Ovary (tissue), 10 donors: ENCODE measurements at places on chromosomes 3 and 15. TPM values are rescaled to one million over a fixed set of nuclear protein-coding genes. Genes with fewer than 3 reads are reported as not detected.

The CDCP1 gene
- polyA plus RNA-seq, result 0.12 TPM

DNA sequence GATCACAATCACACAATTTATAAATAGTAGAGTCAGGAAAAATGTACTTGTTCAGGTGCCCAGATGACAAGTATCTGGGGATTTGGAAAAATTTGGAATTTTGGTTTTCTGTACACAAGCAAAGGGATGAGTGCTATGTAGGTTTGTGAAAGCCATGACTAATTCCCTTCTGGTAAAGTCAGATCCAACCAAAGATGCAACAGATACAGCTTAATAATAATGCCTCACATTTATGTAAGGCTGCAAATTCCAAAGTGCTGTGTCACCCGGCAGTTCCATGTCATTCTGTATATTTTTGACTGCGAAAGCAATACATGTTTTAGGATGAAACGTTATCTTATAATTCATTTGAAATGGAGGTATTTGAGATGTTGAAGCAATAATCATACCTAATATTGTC is 102.7 kb upstream of the AGBL1 start:
- no peak for DNase-seq

- peak; percentile 61 for DNase-seq
Observed at GRCh38 chr15:77024273-77025082, 29.6 kb downstream of the PSTPIP1 start.

DNA sequence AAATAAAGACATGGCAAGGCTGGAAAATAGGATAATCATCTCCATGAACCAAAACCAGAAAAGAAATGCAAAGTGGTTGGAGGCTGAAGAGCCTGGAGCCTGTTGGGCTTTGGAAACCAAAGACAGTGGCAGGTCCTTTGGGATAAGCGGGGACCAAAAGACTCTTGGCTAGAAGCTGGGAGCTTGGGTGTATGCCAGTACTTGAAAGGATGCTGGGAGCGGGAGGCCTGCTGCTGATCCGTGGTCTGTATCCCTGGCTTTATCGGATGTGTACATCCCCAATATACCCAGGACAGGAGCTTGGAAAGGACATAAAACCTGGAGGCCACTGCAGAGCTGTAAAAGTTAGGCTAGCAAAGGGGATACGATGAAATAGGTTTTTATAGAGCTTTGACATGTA is 1.3 kb upstream of the CHRNB4 start:
- DNase-seq, result no peak

DNA sequence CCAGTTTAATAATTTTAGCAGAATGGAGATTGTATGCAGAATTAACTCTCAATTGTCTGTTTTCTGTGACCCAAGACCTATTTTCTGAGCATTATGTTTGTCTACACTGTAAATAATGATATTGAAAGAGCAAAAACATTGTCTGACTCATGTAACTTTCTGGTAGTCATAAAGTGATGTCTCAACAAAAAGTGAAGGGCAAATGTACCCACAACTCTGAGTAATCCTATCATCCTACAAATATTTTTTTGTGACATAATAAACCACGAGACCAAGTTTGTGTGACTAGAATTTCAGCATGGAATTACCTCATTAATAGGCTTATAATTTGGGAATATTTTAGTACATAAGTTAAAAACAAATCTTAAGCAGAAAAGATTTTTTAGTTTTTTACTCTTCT is 15.4 kb upstream of the ABHD10 start:
- no peak for DNase-seq

- no peak for DNase-seq
Observed at GRCh38 chr3:45760878-45761711, 35.2 kb downstream of the SLC6A20 start.

DNA sequence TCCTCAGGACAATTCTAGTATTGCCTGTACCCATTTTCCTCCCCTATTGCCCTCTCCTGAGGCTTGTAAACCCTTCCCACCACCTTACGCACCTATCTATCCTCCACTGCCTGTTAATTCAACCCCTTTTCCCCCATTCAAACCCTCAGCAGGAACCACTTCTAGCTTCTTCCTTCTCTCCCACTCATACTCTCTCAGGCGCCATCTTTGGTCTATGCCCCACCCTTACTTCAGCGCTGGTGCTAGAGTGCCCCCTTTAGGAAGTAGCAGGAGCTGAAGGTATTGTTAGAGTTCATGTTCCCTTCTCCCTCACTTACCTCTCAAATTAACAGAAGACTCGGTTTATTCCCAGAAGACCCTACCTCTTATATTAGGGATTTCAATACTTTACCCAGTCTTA is 121.8 kb upstream of the NLGN1 start:
- DNase-seq, result no peak

GRCh38 chr3:98259707-98260106 is 4.3 kb upstream of the OR5H6 start:
- no peak for DNase-seq

DNA sequence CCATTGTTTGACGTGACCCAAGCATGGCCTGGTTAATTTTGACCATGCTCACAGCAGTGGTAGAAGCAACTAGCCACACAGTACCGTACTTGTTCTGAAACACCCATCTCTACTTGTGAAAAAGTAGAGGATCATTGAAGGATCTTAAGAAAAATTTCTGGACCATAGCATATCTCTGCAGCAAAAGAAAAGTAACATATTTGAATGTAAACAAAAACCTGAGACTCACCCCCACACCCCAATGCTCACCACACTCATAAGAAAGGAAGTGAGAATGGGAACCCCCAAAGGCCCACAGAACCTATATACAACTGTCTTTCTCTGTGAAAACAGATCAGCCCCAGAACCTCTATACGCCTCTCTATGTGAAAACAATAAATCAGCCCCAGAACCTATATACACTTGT is 33.8 kb upstream of the TFRC start:
- no peak for DNase-seq

DNA sequence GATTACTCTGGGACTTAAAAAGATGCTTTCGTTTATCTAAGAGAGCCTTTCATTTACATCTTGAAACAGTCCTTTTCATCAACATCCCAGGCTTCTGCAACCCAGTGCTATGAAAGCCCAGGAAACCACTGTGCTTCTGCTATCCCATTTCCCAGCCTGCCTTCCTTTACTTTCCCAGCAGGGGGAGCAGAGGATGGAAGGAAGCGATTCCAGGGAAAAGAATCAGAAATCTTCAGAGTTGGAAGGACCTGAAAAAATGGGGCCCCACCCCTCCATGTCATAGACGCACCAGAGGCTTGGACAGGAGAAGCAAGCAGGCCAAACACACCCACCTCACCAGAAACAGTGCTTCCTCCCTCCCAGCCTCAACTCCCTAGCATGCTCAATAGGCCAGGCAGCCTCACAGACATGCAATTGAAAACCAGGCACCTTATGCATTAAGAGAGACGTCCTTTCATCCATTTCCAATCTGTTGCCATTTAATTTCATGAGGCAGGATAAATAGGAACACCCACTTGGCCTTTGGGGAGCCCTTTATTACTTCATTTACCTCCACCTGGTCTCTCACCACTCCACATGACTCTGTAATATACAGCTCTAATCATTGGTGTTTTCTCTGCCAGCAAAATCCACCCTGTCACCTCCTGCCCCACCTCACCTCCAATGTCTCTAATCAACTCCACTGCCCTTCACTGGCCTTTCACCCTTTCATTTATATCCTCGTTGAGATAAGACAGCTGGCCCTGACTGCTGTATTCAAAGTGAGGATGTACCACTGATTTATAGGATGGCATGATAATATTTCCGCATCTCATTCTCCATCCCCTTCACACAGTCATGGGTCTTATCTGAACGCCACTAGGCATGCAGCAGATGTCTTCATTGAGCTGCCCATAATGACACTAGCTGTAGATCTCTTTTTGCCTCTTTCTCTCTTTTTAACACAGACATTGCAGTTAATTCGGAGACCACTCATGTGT is 583.9 kb downstream of the NTRK3 start:
- no peak for DNase-seq

- DNase-seq, result no peak
Observed at GRCh38 chr3:67976663-67977062, 322.3 kb upstream of the SUCLG2 start.

- no peak for DNase-seq
Observed at GRCh38 chr15:61888074-61888780, 172.0 kb downstream of the VPS13C start.
